ENCODE measurements at places on chromosomes 6 and 20.

GRCh38 chr6:10331334-10331968, 83.4 kb downstream of the TFAP2A start:
- DNase-seq: no peak

DNA sequence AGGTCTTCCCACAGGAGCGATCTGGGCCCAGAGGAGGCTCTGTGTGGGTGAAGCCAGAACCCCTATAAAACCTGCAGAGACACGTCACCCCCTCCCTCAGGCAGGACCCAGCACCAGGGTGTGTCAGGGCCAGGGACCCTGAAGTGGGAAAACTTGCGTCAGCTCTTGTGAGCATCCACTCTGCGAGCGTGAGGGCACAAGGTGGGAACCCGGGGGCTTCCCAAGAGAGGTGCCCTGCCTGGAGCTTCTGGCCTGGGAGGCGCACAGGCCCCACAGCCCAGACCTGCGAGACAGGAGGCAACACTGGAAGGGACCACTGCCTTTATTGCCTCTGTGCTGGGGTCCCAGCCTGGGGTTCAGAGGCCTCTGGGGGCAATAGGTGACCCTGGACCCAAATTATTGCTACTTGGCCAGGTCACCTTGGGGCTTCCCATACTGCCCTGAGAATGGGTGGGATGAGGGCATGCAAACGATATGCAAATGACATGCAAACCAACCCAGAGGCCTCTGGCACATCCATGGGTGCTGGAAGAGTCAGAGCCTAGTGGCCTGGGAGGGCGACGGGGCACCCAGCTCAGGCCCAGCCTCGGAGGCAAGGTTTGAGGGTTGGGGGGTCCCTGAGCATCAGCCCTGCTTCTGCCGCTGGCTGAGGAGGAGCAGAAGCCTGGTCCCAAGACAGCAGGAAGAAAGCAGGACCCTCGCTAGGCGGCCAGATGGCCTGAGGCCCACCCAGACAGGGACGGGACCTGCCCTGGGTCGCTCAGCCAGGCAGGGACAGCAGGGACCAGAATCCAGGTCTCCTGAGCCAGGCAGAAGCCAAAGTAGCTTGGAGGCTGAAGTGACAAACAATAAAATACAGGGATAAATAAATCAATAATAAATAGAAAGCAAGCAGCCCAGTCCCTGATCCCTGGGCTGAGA, 5.1 kb upstream of the C20orf144 start:
- DNase-seq: no peak

GRCh38 chr6:137497721-137498463, 3.7 kb upstream of the OLIG3 start:
- no peak for DNase-seq

DNA sequence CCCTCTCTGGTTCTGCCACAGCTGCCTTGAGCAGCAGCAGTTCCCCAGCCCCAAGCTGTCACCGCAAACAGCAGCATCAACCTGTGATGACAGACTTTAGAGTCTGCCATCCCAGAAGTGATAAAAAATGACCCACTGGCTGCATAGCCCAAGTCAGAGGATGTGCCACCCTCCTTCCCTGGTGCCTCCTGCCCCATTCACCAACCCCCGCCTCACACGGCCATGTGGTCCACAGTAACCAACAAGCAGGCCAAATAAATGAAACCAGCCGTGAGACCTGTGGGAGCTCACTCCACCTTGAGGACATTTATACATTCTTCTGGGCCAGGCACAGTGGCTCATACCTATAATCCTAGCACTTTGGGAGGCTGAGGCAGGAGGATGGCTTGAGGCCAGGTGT, 98.2 kb downstream of the PRND start:
- DNase-seq: no peak

DNA sequence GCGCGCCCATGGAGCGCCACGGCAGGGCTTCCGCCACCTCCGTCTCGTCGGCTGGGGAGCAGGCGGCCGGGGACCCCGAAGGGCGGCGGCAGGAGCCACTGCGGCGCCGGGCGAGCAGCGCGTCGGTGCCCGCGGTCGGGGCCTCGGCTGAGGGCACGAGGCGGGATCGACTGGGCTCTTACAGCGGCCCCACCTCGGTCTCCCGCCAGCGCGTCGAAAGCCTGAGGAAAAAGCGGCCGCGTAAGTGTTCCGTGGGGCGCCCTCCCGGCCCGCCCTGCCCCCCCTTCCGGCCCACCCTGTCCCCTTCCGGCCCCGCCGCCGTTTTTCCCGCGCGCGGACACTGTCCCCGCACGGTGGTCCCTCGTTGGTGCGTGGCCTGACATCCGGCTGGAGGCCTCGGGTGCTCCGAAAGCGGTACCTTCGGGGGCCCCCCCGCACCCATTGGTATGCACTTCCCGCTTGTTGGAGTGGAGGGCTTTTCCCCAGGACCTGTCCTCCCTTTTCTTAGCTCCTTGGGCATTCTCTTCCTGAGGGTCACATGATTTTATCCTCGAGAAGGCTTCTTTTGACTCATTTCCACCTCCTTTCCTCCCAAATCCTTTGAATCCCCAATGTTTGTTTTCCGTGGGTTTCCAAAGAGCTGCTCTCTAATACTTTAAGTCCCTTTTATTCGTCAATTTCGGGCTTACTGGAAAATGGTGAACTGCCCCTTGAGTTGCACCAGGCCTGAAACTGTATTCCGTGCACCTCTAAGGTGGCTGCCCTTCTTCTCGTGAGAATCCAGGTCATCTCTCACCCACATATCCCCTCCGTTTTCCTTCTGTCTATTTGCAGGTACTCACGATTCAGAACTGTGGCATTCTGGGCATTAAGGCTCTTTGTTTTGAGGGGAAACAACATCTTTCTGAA, 556 bp downstream of the PANK2 start:
- DNase-seq: peak; percentile 18

DNA sequence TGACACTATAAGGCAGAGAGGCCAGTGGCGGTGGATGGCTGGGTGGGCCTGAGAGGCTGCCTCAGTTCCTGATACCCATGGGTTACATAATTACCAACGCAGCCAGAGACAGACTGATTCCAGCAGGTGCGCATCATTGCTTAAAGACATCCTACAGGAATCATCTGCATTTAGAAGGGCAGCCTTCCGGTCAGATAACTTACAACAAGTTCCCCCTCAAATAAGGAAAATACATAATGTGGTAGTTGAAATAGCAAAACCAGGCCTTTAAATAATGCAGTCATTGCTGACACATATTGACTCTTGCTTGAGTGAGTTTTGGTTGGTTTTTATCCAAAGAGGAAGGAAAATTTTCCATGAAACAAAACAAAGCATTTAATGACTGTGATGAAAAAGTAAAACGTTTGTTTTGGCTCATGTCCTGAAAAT, 81.9 kb downstream of the SIM1 start:
- DNase-seq: no peak

DNA sequence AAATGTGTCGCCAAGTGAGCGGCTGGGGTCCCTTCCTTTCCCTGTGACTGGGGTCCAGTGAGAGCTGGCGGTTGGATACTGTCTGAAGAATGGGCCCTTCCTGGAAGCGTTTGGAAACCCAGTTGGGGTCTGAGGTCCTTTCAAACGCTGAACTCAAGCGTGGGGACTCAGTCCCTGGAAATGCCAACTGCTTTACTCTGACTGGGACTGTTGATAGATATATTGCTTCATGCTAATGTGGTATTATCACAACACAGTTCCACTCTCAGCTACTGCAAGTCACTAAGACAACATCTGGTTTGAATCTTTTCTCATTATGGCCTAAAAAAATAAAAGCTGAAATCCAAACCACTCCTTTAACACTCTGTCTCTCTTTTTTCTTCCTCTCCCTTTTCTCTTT, 23.7 kb upstream of the PSMF1 start:
- no peak for DNase-seq

DNA sequence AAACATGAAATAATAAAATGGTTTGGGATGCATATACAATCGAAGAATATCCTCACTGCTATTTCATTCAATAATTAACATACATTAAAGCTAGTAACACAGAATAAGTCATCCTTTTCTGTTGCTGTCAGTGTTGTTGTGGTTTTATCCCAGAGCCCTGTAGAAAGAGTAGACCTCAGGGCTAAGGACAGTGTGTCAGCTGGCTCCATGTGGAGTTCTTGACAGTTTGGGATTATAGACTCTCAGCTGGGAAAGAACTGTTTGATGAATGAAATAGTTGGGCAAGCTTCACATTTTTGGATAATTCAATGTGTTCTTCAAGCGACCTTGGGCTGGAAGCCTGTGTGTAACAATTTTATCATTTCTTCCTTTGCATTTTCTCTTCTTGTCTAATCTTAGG, 10.1 kb downstream of the UTRN start:
- DNase-seq: no peak

DNA sequence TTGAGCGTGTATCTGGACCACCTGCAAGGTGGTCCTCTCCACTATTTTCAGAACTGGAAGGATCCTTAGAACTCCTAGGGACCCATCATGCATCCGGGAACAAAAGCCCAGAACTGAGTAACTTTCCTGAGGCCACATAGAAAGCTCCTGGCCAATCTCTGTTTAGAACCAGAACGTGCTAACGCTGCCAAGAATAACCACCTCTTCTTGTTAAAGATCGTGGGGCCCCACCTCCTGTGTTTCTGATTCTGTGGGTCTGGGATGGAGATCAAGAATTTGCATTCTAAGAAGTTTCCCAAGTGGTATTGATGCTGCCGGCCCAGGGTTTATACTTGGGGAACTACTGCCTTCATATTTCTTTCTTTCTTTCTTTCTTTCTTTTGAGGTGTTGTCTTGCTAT, 13.3 kb downstream of the CD40 start:
- DNase-seq: no peak

DNA sequence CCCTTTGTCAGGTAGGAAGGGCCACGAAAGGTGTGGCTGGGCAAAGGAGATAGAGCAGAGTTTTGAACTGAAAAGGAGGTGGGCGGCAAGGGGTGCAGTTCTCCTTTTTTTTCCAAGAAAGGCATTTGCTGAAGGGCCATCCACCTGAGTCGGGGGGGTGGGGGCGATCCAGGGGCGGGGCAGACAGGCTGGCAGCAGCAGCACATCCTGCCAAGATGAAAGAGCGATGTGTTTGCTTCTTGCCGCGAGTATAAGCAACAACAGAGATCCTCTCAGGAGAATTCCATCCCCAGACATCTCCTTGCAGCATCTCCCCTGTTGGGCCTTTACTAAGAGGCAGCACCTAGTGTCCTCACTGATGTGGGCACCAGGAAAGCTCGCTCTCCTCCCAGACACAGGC, 516.5 kb downstream of the CD83 start:
- no peak for DNase-seq
